ENCODE measurements at places on chromosomes 13 and 19.

GRCh38 chr13:21696865-21697448 lies 26.1 kb downstream of the FGF9 start:
- DNase-seq, result no peak

GRCh38 chr13:77620138-77620537 lies 77.3 kb upstream of the SLAIN1 start:
- DNase-seq, result no peak

GRCh38 chr19:49680421-49681351 lies 3.6 kb downstream of the PRMT1 start:
- peak; percentile 21 for DNase-seq

DNA sequence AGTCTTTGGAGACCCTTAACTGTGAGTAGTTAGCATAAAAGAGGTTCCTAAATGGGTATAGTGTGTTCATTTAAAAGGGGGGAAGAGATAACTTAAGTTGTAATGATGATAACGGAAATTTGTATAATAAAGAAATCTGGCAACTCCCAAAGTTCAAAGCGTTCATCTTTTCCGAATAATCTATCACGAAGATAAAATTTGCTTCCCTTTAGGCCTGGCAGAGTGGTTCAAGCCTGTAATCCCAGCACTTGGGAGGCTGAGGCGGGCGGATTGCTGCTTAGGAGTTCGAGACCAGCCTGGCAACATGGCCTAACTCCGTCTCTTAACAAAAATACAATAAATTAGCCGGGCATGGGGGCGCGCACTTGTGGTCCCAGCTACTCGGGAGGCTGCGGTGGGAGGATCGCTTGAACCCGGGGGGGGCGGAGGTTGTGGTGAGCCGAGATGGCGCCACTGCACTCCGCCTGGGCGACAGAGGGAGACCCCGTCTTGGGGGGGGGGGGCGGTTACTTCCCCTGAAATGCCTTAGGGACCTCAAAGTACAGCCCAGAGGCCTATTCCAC lies 934 bp downstream of the N4BP2L2 start:
- no peak for DNase-seq

DNA sequence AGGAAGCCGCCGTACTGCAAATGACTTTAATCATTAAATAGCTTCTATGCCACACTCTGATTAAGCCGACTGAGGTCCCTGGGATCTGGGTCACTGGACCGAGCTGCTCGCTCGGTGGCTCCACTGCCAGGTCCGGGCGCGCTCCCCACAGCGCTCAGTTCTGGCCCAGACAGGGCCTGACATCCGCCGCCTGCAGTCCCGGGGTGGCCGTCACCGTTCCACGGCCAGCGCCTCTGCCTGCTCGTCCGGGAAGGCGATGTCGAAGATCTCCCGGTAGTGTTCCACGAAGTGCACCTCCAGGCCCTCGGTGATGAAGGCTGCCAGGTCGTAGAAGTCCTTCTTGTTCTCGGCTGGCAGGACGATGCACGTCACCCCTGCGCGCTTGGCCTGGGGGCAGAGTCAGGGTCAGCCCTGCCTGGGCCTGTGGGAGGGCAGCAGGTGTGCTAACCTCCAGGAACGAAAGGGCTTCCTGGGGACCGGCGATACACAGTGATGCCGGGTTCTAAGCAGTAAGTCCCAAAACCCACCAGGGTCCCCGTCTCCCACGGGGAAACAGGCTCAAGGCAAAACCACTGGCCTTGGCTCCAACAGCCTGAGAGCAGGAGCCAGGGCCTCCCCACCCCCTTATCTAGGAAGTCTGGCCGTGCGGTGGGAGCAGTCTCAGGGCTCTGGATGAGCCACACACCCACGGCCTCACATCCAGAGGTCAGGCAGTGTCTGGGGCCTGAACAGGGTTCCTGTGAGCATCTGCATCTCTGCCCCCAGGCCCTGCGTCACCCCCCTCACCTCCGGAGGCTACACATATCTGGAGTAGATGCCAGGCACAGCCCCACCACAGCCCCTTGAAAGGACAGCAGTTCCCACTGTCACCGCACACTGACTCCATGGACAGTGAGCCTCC lies 2.0 kb downstream of the RPL36 start:
- DNase-seq, result no peak

DNA sequence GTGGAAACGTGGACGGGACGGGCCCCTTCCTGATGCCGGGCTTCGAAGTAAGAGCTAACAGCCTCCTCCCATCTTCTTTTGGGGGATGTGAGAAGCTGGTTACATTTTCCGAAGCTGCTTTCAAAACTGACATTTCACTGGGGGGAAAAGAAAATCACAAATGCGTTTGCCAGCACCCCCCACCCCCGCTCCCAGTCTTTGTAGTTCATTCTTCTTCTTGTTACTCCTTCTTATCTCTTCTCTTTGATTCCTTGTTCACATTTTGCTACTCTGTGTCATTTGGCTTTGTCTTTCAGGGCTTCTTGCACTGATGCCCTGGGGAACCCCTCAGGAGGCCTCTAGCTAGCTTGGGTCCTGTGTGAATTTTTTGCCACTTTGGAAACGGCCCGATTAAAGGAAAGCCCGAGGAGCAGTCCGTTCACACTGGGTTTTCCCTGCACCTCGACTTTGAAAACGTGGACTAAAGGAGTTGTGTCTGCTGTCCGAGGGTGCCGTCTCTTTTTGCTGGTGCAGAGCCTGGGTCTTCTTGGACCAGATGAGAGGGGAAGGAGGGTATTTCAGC lies 1.3 kb downstream of the CARM1 start:
- no peak for DNase-seq

DNA sequence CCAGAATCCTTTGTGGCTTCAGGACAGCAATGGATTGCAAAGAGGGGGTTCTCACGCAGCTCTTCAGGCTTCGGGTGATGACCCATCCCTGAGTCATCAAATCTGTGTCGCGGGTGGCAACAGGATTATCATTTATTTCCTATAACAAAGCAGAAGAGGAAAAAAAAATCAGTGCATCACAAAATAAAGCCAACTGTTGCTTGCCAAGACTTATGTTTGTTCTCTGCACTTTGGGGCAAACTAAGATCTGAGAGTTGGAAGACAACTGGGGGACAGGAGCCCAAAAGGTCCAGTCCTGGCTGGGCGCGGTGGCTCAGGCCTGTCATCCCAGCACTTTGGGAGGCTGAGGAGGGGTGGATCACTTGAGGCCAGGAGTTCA lies 6.4 kb downstream of the GNA15 start:
- no peak for DNase-seq

DNA sequence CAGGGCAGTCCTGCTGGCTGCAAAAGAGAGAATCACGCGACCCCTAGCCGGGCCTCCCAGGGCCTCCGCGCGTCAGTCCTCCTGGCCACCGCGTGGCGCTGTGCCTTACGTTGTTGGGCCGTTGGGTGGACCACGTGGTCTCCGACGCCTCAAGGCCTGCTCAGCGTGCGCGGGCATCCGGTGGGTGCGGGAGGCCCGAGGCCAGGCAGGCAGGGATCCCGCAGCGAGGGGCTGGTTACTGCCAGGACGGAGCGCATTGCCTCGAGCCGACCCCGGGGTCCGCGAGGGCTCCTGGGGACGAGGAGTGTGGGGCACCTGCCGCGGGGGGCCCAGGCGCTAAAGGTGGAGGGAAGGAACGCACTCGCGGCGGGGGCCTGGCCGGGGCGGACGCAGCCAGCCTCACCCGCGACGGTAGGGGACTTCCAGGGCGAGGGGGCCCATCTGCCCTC lies at the start of gene TDRD12:
Gene TDRD12 (plus strand): TSS at position 157 of the 449 bp plus-strand sequence. CDS start 306 bp downstream, outside the sequence.
- DNase-seq, result no peak

- no peak for DNase-seq
These were observed 5.1 kb downstream of the COL4A1 start for GRCh38 chr13:110301606-110302553.

DNA sequence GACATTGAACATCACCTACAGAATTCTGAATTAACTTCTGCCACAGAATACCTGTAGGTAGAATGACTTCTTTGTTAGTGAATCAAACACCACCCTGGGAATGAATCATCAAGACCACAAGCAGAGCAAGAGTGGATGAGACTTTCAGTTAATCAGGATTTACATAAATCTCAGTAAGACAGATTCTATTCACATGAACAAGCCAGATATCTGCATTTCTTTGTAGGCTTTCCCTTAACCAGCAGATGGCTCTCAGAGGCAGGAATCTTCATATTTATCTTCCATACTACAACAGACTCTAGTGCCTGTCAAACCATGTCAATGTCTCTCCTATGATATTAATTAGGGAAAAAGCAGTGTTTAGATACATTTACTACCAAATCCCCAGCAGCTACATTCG lies 412.1 kb downstream of the KLF12 start:
- no peak for DNase-seq

DNA sequence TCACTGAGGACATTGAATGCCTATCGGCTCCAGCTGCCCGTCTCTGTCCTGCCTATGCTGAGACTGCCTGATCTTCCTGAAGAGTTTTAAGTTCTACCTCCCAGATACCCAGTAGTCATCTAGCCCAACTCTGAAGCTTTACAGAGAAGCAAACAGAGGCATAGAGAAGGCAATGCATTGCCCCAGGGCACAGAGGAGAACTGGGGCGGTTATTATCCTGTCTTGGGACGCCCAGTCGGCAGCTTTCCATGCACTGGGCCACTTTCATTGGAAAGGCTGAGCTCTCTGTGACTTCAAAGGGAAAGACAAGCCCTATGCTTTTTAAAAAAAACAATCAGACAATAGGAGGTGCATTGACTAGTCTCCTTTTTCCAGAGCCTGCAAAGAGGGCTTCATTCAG lies 71.6 kb downstream of the HSPH1 start:
- no peak for DNase-seq

DNA sequence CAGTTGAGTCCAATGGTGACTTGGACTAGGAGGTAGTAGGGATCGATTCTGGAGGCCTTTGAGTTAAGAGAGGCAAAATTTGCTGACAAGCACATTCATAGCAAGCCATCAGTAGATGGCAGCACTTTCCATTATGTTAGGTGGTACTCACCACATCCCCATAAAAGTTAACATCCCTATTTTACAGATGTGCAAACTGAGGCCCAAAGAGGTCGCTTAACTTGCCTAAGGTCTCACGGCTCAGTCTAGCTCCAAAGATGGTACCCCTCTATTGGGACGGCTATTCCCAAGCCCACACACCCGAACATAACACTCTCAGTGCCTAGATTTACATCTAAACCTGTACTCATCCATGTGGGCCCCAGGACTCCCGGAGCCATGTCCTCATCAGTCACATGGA lies 21.5 kb upstream of the FOSB start:
- no peak for DNase-seq

DNA sequence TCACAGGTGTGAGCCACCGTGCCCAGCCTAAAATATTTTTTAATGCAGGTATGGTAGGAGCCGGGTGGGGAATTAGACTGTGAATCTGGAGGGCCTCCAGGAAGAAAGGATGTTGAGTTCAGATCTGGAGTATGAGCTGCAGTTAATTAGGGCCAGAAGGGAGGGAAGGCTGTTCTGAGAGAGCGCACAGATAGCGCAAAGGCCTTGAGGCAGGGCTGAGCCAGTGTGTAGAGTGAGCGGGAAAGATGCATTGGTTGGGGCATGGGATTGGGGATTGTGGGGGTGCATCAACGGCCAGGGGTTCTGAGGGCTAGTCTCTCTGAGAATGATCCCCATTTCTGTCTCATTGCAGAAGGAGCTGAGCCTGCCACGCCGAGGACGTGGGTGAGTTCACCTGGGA lies 9.7 kb downstream of the MAST3 start:
- DNase-seq, result no peak

DNA sequence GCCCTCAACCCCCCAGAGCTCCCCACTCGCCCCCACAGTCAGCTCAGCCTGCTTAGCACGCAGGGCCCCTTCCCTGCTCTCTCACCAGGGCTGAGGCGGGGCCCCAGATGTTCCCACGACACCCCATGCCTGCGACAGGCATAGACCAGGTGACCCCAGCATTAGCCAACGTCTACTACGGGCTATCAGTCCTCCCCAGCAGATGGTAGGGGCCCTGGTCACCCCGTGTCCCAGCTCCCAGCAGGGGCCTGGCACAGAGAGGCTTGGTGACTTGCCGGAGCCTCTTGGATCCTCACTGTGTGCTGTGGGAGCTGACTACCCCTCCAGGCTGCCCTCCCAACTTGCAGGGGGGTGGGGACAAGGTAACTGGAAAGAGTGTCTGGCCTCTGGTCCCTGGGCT lies 80.6 kb downstream of the KDM4B start:
- DNase-seq, result no peak
